ENCODE measurements at places on chromosomes 2 and 18. TPM values are rescaled to one million over a fixed set of nuclear protein-coding genes. Genes with fewer than 3 reads are reported as not detected.

Gene ANKAR
- 2.4 TPM for polyA plus RNA-seq

Gene GPR39
- 0.10 TPM for polyA plus RNA-seq

Gene CACNB4
- 1.9 TPM for polyA plus RNA-seq

Gene ABCB11
- polyA plus RNA-seq = not detected
